Stimulated activated CD8-positive, alpha-beta memory T cell treated with anti-CD3 and anti-CD28 coated beads, Interleukin-4, amount 100 ng/mL, for 1 hour (primary cell): ENCODE measurements at places on chromosomes 3 and 15.

GRCh38 chr3:124631727-124632126 is 98.5 kb upstream of the UMPS start:
- no peak for DNase-seq

DNA sequence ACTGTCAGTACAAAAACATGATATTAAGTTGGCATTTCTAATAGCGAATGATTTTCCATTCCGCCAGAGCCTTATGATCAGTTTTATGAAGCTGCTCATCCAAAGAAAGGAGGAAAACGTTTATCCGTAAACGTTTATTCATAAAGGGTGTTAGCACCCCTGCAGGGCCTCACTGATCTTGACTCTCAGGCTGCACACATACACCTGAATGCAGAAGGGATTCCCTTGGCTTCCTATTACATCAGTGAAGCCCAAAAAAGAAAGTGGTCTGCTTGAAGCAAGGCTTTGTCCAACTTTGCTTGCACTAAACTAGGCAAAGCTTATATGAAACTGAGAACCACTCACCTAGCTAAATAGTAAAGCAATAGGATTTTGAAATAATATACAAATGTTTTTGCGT is 659.5 kb upstream of the CADM2 start:
- DNase-seq: no peak

GRCh38 chr15:70754862-70755261 is 8.5 kb downstream of the UACA start:
- no peak for DNase-seq

DNA sequence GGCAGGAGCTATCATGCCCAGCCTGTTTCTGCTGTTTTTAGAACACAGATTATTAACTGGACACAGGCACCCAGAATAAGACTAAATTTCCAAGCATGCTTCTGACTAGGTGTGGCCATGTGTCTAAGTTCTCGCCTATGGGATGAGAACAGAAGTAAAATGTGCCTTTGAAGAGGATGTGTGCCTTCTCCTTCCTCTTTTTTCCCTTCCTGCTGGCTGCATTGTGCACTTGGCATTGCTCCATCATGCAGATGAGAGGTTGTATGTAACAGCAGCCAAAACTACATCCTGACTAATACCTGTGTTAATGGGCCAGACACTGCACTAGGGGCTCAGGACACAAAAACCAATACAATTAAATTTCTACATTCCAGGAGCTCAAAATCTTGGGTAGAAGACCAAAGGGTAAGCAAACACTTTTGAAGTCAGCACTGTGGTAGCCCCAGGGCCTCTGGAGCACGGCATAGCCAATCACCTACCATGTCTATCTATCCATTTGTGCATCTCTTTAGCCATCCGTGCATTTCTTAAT is 40.9 kb upstream of the RNU6-1 start:
- DNase-seq: no peak

DNA sequence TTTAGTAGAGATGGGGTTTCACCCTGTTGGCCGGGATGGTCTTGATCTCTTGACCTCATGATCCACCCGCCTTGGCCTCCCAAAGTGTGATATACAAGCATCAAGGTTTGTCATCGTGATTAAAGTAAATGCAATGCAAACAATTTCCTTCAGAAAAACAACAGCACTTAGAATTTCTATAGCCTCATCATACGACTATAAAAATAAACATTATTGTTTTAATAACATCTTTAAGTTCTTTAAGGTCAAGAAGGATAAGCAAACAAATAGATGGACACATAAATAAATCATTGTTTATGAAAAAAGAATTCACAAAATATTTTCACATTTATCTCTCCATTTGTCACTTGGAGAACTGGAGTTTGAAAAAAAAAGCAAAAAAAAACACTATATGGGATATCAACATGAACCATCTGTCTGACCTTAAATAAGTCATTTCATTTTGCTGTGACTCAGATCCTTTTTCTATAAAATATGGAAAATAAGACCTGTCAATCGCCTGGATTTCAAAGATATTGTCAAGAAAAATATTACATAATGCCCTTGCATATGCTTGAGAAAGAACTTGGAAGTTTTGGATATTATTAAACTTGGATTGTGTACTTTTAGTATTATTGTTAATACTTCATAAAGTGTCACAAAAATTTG is 642.0 kb upstream of the KCNMB2 start:
- no peak for DNase-seq

DNA sequence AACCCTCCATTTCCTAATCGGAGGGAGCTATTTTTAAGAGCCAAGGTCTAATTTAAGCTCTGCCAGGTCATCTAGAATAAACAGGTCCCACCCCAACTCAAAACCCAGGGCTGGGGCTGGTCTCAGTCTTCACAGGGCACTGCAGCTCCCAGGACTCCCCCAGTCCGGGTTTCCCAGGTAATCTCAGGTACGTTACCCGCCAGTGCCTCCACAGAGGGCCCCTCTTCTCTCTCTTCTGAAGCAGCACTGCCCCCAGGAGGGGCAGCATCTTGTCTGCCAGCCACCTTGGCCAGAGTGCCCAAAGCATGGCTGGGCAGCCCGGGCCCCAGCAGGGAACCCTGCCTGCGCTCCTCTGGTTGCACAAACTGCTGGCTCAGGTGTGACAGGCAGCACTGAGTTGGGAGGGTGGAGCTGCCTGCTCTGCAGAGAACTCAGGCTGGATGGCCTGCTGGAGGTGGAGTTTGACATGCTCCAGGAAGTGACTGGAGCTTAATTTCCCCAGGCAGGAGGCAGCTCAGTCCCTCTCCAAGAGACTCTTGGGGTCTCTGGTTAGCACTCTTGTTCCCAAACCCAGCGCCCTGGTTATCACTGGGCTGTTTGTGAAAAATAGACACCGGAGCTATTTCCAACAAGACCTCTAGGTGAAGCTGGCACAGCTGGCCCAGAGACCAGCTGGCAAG is at the start of gene PLA2G4F:
Gene PLA2G4F (minus strand): TSS at position 394 of the 680 bp plus-strand sequence. CDS start 87 bp downstream, at position 307.
- no peak for DNase-seq

DNA sequence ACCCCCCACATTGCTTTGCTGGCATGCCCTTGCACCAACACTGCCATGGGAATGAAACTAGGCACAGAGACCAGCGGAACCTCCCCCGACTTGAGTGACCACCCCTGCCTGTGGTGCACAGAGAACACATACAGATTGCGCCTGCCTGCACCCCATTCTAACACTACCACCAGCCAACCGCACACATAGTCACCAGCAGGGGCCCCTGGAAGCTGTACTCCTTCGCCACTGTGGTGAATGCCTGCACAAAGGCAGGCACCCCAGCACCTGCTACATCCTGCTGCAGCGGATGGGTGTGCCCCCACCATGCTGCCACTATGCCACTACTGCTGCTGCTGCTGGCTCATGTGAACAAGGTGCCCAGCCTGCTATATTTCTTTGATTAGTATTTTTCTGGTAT is 27.4 kb upstream of the DNAAF4 start:
- DNase-seq: no peak

DNA sequence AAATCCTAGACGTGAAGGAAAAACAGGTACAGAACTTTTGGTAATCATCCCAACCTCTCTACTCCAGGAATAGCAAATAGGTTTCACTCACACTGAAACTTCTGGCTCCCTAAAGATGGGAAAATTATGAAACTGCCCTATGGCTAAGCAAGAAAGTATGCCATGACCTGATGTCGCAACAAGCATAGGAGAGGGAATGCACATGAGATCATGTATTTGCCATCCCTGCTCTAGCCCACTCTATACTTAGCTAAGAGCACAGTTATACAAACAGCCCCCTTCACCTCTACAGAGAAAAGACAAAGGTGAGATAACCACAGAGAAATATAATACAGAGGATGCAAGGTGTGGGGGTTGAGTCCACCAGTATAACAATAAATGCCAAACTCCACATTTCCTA is 102.7 kb downstream of the TBC1D5 start:
- no peak for DNase-seq

DNA sequence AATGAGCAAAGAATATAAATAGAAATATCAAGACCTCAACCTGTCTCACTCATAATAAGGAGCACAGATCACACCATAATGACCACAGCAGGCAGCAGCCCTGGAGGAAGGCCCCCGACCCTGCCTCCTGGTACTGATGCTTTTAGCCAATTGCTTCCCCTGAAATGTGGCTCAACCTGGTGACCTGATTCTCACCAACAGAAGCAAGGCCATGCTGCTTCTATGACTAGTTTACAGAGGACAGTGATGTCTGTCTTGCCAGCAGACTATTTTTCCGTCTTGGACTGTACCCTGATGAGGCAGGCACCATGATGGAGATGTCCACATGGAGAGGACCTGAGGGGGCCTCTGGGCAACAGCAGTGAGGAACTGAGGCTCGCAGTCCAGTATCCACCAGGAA is 18.0 kb downstream of the SLC41A3 start:
- DNase-seq: no peak

DNA sequence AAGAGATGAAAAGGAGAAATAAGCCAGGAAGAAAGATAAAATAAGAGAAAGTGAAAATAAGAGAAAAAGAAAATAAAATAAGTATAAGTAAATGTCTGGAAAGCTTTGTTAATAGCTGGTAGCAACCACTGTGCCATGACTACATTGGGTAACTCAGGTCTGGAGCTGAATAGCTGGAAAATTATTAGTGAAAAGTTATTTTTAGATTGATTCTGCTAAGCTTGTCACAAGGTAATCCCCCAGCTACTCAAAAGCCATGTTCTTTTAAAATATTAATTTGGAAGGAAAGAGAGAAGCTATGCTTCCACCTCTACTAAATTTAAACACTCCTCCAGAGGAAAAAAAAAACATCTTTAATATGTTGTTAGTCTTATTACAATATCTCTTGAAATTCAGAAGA is 104.8 kb upstream of the THSD4 start:
- no peak for DNase-seq

DNA sequence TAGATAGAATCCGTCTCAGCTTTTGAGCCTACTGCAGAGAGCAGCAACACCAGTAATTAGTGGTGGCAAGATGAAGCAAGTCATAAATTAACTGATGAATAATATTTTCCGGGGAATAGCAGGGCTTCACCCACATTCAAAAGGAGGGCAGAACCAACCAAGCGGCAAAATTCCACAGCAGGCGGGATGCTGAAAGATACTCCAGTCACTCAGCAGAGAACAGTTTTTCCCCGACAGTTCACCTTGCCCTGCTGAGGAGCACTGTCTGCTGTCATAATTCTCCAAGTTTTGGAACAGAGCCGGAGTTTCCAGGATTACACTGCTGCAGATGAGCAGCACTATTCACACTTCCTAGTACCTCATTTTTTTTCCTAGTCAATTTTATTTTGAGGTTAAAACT is 274.7 kb downstream of the CD47 start:
- DNase-seq: no peak
